ENCODE measurements at places on chromosomes 4 and X.

GRCh38 chrX:10085223-10085622, 71.6 kb upstream of the CLCN4 start:
- no peak for DNase-seq

DNA sequence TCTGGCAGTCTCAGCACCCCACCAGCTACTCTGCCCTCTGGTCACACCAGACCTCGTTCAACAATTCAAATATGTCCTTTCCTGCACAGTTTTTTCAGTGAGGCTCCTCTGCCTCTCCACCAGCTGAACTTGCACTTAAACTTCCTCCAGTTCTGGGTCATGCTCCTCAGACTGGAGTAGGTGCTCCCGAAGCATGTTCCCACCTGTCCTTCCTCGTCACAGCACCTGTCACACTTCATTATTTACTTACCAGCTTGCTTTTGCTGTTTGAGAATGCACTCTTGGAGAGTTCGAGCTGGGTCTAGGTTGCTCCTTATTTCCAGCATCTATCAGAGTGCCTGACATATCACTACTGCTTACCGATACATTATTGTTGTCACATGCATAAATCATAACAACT, 144.8 kb upstream of the TTC29 start:
- DNase-seq = no peak

DNA sequence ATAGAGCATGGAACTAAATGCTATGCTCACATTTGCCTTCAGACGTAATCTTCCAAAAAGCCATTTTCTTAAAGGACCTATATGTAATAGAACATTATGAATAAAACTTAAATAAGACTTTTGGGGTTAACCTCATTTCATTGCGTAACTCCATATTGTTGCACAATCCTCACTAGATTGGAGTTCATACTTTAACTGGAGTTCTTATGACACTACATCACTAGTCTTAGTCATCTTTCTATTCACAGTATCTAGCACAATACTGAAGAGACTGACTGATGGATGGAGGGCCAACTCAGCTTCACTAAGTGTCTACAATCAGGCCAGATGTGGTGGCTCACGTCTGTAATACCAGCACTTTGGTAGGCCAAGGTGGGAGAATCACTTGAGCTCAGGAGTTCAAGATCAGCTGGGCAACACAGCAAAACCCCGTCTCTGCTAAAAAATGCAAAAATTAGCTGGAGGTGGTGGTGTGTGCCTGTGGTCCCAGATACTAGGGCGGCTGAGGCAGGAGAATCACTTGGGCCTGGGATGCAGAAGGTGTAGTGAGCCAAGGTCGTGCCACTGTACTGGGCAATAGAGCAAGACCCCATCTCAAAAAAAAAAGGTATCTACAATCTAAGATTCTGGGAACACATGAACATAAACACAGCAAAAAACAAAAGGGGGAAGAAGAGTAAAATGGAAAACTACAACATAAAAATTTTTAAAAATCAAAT, 80.8 kb upstream of the MAB21L2 start:
- DNase-seq = peak; percentile 23

GRCh38 chrX:109826954-109827708, 94.1 kb upstream of the ACSL4 start:
- no peak for DNase-seq

GRCh38 chr4:163280703-163281519, 51.5 kb downstream of the NPY1R start:
- no peak for DNase-seq

- no peak for DNase-seq
Observed at GRCh38 chr4:111198446-111198845, 575.6 kb upstream of the PITX2 start.

- DNase-seq = no peak
Observed at GRCh38 chr4:150974750-150975149, 40.3 kb downstream of the LRBA start.

DNA sequence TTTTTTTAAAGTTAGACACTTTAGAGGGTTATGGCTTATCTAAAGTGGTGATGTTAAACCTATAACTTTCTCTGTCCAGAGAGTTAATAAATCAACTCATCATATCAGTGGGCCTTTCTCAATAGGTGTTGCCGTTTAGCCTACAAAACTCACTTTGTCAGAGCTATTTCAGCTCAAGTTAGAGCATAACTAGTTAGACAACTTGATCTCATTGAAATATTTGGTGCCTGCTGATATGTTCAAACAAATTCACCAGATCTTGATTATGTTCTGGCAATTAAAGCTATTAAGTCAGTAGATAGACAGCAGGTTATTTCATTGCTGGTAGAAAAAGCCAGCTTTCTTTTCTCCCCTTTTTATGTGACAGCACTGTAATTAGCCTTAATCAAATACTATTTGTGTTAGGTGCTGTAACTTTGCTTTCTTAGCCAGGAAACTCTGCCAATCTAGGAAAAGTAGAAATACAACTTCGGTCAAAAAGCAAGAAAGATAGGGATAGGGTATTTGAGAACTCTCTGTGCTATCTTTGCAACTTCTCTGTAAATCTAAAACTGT, 191.8 kb downstream of the MAML3 start:
- DNase-seq = no peak

DNA sequence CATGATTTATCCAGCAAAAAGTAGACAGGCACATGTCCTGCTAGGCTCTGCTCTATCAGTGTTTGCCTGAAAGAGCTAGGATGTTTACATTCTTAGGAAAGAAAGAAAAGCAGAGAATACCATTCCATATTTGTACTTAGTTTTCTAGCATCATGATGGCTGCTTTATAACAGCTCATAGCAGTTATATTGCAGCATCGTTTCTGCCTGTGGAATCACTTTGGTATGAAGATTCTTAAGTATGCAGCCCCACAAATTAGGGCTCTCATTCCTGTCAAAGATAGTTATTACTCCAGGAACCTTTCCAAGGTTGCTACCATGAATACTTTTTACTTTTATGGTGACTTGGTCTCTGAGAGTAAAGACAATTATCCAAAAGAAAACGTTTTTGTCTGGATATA, 119.0 kb upstream of the MYOZ2 start:
- DNase-seq = no peak

DNA sequence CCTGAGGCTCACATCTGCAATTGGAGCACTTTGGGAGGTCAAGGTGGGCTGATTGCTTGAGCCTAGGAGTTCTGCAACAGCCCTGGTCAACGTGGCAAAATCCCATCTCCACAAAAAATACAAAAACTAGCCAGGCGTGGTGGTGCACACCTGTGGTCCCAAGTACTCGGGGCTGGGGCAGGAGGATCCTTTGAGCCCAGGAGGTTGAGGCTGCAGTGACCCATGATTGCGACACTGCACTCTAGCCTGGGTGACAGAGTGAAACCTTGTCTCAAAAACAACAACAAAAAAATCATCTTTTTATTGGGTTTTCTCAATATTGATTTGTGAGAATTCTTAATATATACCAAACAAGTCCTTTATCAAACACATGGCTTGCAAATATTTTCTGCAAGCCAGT, 64.9 kb downstream of the ANKRD17 start:
- DNase-seq = no peak

DNA sequence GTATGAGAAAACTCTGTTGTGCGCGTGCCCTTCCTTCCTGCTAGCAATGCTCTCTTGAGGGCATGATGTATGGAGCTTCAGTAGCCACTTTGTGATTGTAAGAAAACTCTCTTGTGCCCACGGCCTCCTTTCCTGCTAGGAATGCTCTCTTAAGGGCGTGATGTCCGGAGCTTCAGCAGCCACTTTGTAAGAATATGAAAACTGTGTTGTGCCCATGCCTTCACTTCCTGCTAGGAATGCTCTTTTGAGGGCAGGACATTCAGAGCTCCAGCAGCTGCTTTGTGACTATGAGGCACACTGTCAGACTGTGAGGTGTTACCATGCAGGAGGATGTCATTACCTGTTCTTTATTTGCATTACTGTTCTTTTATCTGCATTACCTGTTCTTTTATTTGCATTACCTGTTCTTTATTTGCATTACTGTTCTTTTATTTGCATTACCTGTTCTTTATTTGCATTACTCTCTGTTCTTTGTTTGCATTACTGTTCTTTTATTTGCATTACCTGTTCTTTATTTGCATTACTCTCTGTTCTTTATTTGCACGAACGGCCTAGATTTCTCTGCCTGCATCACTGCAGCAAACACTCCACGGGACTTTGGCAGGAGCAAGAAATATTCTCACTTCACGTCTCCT, 166.7 kb downstream of the CRLF2 start:
- DNase-seq = no peak

Measured in CD14-positive monocyte (primary cell).